ENCODE measurements at places on chromosomes 2 and 18.
A peak's percentile ranks its signal among the peaks of the same experiment; 100 is the strongest.

DNA sequence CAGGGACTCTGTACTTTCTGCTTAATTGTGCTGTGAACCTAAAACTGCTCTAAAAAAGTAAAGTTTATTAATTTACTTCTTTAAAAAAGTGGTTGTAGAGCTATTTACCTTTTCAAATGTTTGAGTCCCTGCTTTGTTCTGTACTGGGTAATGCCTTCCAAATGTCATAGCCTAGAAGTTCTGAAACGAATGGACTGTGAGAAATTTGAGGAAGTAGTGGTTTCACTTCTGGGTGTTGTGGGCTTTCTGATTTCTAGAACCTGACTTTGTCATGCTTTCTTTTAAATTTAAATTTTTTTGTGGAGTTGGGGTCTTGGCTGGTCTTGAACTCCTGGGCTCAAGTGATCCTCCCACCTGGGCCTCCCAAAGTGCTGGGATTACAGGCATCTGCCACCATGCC is 44.6 kb downstream of the SMAD4 start:
- DNase-seq, result no peak

GRCh38 chr2:38281095-38281742 is 95.9 kb downstream of the ATL2 start:
- no peak for DNase-seq

DNA sequence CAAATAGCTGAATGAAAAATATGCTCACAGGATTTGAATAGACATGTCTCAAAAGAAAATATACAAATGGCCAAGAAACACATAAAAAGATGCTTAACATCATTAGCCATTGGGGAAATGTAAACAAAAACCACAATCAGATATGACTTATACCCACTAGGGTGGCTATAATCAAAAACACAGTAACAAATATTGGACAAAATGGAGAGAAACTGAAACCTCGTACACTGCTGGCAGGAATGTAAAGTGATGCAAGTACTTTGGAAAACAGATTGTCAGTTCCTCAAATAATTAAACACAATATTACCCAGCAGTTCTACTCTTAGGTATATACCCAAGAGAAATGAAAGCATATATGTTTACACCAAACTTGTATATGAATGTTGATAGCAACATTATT is 213.0 kb downstream of the PHLPP1 start:
- DNase-seq, result no peak

- no peak for DNase-seq
Observed at GRCh38 chr2:152582081-152582480, 135.2 kb downstream of the PRPF40A start.

DNA sequence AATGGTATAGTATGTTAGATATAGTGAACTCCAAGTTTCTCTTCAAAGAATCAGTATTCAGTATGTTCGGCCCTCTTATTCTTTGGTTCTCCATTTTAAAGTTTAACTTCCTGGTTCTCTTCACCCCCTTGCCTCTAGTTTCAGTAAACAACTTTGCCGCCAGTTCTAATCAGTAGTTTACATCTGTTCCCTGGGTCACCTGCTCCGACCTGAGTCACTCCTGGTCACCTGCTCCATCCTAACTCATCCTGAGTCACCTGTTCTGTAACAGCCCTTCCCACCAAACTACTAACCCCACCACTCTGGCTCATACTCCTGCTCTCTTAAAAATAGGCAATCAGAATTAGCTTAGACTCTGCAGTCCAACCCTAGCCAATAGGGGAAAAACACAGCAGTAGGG is 23.7 kb upstream of the TEX51 start:
- no peak for DNase-seq

DNA sequence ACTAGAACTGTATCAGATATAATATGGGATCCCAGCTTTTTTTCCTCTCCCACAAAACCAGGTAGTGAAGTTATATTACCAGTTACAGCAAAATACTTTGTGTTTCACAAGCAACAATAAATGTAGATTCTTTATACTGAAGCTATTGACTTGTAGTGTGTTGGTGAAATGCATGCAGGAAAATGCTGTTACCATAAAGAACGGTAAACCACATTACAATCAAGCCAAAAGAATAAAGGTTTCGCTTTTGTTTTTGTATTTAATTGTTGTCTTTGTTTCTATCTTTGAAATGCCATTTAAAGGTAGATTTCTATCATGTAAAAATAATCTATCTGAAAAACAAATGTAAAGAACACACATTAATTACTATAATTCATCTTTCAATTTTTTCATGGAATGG is 77.7 kb upstream of the CSRNP3 start:
- no peak for DNase-seq

DNA sequence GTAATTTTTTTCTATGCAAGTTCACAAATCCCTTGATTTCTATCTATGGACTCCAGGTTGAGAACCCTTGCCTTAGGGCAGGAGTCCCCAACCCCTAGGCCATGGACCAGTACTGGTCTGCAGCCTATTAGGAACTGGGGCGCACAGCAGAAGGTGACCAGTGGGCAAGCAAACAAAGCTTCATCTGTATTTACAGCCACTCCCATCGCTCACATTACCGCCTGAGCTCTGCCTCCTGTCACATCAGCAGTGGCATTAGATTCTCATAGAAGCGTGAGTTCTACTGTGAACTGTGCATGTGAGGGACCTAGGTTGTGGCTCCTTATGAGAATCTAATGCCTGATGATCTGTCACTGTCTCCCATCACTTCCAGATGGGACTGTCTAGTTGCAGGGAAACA is 70.2 kb upstream of the SMAD2 start:
- DNase-seq, result no peak

DNA sequence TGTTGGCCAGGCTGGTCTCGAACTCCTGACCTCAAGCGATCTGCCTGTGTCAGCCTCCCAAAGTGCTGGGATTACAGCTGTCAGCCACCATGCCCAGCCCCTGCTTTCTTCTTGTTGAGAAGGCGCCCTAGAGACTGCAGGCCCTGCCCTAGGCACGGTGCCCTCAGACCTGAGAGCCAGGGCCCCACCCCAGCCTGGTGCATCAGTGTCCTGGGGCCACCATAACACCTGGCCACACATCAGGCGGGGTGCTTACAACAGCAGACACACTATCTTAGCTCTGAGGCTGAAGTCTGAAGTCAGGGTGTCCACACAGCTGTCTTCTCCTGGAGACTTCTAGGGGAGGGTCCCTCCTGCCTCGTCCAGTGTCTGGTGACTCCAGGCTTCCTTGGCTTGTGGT is 120.6 kb downstream of the NDUFA10 start:
- no peak for DNase-seq

DNA sequence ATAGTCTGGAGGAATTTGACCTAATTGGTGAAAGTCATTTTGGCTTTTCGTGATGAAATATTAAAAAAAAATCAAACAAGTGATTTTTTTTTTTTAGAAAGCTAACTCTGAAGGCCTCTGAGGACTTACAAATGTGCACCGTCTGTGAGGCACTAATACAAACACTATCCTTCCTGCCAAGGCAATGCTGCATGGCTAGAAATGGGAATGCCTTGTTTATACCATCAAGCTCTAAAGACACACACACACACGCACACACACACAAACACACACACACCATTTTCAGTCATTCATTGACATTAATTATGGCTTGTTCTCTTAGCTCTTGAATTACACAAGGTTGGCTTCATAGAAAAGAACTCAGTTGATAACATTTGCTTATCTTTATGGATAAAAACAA is 1242.0 kb upstream of the ACVR2A start:
- DNase-seq, result no peak

DNA sequence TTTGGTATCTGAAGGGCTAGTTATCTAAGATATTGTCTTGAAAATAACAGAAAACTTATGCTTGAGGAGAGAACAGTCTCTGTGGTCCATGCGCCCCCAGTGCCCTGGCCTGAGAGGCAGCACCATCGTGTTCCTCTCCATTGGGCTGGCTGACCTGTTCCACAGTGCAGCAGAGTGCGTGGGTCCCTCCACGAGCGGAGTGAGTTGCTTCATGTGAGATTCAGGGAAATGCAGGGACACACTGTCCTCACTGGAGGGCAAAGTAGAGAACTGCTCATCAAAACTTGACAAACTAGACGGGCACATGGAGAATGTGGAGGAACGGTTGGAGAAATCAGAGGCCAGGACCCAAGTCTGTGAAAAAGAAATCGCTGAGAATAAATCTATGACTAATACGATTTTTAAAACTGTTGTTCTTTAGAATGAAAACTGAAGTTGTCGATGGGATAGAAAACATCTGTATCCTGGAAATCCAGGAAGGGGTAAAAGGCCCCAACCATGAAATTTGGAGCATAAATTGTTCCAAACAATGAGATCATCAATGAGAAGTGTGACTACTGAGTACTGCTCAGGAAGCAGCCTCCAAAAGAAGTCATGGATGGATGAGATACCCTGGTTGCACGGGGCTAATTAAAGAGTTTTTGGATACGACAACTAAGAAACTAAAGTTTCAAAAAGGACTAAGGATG is 58.1 kb downstream of the REV1 start:
- no peak for DNase-seq

- DNase-seq, result no peak
Observed at GRCh38 chr2:1824202-1824905, 80.0 kb upstream of the PXDN start.

DNA sequence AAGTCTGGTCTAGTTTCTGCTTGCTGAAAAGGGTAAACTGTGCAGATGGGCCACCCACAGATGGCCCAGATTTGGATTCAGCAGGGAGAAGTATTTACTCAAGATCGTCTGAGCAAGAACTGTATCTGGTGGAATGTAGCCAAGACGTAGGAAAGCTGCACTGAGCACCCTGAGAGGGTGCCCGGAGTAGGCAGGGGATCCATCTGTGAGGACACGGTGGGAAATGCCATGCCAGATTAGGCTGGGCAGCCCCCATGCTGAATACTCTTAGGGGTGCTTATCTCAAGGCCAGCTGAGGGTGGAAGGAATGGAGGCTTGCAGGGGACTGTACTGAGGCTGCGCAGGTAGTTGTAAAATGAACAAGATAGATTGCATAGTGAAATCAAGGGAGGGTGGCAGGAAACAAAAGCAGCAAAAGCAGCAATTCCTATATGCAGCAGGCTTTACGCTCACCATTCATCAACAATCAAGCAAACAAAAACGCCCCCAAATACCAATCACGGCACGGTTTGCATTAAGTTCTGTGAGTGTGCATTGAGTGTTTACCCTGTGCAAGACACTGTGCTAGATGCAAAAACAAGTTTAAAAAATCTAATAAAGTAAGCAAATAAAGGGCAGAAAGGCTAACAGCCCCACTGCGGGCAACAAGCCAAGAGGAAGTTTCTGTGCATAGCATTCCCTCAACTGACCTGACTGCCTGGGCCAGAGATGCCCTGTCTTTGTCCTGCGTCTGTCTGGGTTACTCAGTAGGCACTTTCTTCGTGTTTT is 32.2 kb upstream of the LPIN2 start:
- peak; percentile 24 for DNase-seq

DNA sequence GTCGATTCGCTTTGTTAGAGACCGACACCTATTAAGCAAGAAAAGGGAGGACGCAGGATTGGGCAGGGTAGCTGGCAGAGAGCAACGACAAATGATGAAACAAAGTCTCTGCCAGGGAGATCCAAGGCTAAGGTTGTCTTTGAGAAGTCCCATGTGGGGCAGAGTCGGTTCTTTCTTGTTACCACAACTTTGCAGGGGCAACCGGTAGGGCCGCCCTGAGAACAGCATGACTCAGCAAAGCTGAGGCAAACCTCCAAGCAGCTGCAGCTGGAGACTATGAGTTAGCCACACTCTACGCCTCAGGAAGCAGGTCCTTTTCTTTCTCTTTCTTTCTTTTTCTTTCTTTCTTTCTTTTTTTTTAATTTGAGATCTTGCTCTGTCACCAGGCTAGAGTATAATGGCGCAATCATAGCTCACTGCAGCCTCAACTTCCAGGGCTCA is 452.3 kb upstream of the ID2 start:
- peak; percentile 7 for DNase-seq

GRCh38 chr2:34848691-34849090 is 1249.6 kb upstream of the FAM98A start:
- no peak for DNase-seq

DNA sequence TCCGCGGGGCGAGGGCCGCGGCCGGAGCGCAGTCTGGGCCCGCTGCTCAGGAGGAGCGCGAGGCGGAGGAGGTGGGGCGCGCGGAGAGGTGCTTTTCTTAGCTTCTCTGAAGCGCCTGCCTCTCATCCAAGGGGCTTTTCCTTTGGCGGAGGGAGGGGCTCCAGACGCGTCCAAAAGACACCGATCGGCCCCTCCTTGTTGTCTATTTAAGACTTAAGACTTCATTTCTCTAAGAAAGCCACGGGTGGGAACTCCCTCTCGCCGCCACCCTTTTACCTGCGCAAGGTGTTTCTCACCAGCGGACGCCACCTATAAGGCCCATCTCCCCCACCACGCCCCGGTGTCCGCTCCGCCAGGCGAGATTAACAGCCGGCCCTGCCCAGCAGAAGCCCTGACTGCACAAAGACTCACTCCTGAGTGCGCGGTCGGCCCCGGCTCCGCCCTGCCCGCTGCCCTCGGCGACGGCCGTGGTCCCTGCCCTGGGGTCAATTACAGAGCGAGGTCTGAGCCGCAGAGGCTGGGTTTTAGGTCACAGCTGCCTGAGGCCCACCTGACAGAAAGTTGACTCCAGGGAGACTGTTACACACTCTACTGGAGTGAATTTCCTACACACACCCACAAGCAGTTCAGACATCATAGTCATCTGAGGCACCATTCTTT is at the start of gene DSC2:
Gene DSC2, minus strand, starts transcription at position 397 of the 660 bp plus-strand sequence. CDS start 450 bp downstream, outside the sequence.
- peak; percentile 5 for DNase-seq

DNA sequence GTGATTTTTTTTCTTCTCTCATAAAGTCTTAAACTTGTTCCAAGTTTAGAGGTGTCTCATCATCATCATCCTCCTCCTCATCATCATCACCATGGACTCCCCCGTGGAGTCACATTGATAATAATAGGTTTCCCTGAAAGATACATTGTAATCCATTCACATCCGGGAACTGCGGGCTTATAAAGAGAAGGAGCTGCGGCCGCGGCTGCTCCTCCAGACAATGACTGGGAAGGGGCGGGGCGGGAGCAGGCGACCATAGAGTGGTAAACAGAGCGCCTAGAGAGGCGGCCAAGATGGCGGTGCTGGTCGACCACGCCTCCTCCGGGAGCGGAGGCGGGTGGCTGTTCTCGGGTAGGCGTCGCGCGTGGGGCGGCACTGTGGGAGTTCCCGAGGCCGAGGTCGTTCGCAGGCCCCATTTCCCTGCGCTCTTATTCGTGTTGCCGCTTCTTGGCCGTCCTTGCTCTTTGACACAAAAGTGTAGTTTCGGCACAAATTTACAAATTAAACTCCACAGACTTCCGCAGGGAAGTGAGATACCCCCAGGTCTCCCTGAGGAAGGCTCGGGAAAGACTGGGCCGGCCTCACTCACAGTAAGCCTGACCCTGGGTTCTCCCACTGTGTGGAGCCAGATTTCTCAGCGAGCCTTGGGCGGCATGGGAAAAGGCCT is 1.8 kb upstream of the TCF4 start:
- peak; percentile 94 for DNase-seq

DNA sequence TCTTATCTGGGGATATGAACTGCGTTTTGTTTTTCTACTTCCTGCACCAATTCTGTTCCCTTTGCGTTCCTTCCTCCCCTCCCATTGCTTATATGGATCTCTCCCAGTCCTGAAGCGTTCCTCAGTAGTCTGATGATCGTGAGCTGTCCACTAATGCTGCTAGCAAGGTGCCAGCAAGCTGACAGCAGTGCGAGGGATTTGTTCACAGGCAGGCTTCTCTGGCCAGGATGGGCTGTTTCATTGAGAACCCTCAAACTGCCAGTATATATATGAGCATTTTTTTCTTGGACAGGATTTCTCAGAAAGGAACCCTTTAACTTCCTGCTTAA is 40.1 kb downstream of the GTF3C3 start:
- no peak for DNase-seq

GRCh38 chr2:41222593-41222992 is 770.7 kb upstream of the SLC8A1 start:
- no peak for DNase-seq
